ENCODE measurements at places on chromosomes 11 and 22. TPM values are rescaled to one million over a fixed set of nuclear protein-coding genes. Genes with fewer than 3 reads are reported as not detected.

GRCh38 chr11:28366549-28367346 is 258.6 kb downstream of the METTL15 start:
- DNase-seq, result no peak

GRCh38 chr22:35488513-35488912 is 52.1 kb upstream of the RASD2 start:
- no peak for DNase-seq

The MRGPRX4 gene
- total RNA-seq, result not detected

GRCh38 chr11:80841675-80842074 is 1400.8 kb upstream of the TENM4 start:
- no peak for DNase-seq

DNA sequence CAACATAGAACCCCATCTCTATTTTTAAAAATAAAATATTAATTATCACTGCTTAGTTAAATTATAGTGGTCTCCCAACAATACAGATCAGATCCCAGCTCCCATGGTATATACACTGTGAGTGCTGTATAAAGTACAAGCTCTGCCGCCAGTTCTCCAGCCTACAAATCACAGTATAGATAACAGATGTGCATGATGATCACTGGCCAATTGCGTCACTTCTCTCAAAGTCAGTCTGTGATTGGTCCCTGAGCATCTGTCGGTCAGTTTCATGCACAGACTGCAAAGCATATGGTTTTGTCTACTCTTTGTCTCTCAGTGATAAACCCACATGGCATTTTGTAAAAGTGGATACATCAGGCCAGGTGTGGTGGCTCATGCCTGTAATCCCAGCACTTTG is 15.7 kb downstream of the PPARA start:
- no peak for DNase-seq

GRCh38 chr11:64192434-64192833 is 6.5 kb downstream of the STIP1 start:
- no peak for DNase-seq

DNA sequence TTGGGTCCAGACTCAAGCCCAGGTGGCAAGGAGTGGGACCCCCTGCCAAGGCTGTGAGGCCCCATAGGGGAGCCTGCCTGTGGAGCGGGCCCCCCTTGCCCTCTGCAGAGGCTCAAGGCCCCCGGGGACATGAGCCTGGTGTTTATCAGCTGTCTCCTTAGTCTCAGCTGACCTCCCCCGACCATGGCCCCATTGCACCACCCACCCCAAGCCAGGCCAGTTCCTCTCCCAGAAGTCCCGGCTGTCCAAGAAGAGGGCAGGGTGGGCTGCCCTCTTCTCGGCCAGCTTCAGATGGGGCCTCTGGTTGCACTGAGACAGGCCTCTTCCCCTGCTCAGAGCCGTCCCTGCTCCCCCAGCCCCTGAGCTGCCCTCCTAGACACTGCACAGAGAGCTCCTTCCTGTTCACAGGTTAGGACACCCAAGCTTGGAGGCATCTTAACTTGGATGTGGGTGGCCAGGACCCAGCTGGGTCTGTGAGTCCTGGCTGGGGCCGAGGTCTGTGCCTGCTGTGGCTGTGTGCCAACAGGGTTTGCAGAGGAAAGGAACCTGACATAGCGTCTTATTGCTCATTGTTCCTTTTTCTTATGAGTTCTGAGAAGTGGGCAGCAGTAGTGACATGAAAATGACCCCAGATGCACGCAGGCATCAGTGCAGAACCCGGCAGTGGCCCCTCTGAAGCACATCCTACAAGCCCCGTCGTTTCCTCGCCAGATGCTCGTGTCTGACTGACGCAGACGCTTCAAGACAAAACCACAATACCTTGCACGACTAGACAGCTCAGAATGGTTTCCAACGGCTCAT is 5.4 kb downstream of the TRABD start:
- no peak for DNase-seq

DNA sequence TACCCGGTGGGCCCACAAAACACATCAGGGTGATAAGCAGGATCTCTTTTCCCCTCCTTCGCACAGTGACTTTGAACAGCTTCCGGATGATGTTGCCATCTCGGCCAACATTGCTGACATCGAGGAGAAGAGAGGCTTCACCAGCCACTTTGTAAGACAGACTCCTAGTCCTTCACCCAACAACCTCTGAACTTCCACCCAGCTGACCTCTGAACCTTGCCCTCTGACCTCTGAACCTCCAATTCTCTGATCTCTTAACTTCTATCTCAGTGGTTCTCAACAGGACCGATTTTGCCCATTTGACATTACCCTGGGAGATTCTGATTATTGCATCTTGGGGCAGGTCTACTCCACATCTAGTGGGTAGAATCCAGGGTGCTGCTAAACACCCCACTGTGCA is 3.2 kb downstream of the NCF4 start:
- DNase-seq, result no peak

DNA sequence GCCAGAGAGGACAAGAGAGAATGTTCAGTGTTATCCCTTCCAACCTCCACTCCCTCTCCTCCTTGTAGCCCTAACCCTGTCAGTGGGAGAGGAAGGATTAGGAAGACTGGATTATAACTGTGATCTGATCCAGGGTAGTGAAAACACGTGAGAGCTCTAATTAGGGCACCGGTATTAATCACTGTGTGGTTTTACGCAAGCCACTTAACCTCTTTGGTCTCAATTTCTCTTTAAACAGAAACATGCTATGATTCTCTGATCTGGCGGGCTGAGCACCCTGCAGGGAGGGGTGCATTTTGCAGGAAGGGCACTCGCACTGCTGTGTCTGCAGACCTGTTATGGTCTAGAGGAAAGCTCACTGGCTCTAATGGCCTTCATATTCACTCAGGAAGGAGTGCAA is 11.5 kb downstream of the RPL27A start:
- DNase-seq, result no peak

The CDC42BPG gene
- total RNA-seq, result 1.2 TPM
